ENCODE measurements at places on chromosomes 6 and 20.

GRCh38 chr6:30572148-30572547 is 906 bp downstream of the ABCF1 start:
- DNase-seq: no peak

DNA sequence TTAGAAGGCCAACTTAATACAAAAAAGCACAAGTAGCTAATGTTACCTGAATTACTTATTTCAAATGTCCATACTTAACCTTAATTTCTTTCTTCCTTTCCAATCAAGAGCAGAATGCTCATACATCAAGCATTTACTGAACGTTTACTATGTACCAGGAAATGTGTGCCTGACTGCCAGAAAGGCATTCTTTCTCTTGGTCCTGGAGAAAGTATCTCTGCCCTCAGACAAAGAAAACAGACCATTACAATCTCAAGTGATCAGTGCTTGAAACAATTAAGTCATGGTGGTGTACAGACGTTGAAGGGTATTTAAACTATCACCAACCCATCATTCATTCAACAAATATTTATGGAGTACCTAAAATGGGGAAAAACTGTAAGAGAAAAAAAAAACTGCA is 26.4 kb downstream of the CSNK2A1 start:
- DNase-seq: peak; percentile 13

DNA sequence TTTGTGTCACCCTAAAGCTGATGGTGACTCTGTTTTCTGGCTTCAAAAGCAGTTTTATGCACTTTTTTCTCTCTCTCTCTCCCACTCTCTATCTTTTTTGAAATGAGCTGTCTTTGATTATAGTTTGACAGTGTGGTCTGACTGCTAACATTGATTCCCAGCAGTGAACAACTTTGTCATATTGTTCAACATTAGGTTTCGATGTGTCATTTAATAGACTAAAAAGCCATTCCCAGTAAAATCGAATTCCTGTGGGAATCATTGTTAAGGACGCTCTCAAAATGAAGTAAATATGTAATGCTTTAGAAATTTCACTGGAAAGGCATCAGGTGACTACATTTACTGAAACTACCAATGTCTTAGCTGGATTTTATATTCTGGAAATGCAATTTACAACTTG is 69.9 kb upstream of the FLRT3 start:
- DNase-seq: no peak

- no peak for DNase-seq
These were observed 16.1 kb upstream of the RIPOR2 start for GRCh38 chr6:24951811-24952299.

Data from GM04503 (cell line).